ENCODE measurements at places on chromosomes 1 and 21. TPM values are rescaled to one million over a fixed set of nuclear protein-coding genes. Genes with fewer than 3 reads are reported as not detected.

Gene LMX1A
- polyA plus RNA-seq = not detected

Gene MCOLN3
- polyA plus RNA-seq = 0.08 TPM

Gene DOP1B
- 5.0 TPM for polyA plus RNA-seq

Gene LIN28A
- not detected for polyA plus RNA-seq

Gene VPS45
- polyA plus RNA-seq = 27.8 TPM

Gene ARMH1
- polyA plus RNA-seq = 75.6 TPM

Gene FTCD
- polyA plus RNA-seq = not detected

Gene GOLT1A
- polyA plus RNA-seq = 0.88 TPM

Gene IPO9
- polyA plus RNA-seq = 14.7 TPM

Gene IGSF9
- polyA plus RNA-seq = not detected

Gene OLFML2B
- 0.10 TPM for polyA plus RNA-seq

Gene KLF17
- polyA plus RNA-seq = not detected

Gene TRIM17
- 0.62 TPM for polyA plus RNA-seq

Gene FAM151A
- polyA plus RNA-seq = not detected
